ENCODE measurements at places on chromosomes 11 and 22.

DNA sequence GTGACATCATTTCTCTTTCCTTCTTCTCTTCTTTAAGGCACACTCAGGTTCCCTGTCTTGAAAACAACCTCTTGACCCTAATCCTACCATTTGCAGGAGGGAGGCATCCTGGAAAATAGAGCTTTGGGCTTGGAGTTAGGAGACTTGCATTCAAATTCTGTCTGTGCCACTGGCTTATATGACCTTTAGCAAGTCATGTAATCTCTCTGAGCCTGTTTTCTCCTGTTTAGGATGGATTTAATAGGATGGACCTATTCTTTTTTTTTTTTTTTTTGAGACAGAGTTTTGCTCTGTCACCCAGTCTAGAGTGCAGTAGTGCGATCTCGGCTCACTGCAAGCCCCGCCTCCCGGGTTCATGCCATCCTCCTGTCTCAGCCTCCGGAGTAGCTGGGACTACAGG, 25.1 kb upstream of the CCDC134 start:
- no peak for DNase-seq

GRCh38 chr11:48002561-48002960, 22.2 kb downstream of the PTPRJ start:
- DNase-seq, result no peak

DNA sequence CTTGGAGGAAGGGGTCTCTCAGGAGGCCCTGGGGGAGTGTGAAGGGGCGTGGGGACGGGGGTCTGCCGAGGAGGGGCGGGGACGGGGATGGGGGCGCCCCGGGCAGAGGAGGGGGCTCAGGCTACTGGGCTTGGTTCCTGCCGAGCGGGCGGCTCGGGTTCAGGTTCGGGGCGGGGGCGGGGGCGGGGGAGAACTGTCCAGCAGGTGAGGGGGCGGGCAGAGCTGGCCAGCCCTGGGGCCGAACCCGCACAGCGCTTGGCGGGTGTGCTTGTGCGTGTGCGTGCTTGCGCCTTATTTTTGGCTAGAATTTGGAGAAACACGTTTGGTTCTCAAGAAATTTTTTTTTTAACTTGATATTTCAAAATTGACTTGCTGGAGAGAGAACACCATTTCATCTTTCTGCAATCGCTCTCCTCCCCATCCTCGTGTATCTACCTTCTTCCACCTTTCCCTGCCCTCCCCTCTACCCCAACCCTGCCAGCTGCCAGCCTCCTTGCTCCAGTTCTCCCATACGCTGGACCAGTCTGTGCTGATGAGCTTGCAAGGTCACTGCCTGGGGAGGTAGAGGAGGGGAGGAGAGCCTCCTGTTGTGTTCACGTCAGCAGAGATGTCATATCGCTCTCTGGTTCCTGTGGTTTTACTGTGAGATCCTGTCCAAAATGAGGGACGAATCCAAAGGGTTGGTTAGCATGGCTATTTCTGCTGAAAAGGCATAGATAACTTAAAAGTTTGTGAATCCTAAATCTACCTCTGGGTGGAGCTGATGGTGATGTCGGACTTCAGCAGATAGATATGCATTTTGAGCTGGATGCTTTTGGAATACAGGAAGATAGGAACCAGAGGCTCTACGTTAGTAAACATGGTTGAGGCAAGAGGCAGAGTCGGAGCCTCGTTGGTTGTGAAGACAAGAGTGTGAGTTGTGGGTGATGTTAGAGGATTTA, 668 bp downstream of the MADD start:
- peak; percentile 38 for DNase-seq

DNA sequence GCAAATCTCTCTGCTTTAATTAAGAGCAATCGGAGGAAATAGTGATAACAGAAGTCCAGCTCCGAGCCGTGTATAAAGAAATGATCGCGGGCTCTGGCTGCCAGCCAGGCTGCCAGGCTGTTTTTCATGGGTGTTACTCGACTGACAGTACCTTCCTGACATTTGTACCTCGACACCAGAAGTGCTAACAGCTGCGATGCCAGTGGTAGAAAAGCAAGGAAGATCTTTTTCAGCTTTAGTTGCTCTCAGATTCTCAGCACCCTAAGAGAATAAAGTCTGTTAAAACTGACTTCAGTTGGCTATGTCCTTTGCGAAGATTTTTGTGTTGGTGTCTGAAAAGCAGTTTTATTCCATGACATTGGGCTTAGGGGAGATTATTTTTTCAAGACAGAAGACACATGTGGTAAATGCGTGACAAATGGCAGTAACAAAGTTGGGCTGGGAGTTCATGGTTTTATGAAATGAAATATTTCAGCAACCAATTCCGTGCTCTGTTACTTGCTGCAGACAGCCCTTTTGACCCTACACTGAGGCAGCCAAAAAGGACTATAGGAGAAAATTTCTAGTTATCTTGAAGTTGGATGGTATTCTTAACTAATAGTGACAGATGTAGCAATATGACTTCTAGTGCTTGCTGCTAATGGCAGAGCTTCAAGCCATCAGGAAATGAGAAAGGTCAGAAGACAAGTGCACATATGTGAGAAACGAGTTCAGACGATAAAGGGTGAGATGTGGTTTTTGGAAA, 296.2 kb downstream of the CNTN5 start:
- no peak for DNase-seq

DNA sequence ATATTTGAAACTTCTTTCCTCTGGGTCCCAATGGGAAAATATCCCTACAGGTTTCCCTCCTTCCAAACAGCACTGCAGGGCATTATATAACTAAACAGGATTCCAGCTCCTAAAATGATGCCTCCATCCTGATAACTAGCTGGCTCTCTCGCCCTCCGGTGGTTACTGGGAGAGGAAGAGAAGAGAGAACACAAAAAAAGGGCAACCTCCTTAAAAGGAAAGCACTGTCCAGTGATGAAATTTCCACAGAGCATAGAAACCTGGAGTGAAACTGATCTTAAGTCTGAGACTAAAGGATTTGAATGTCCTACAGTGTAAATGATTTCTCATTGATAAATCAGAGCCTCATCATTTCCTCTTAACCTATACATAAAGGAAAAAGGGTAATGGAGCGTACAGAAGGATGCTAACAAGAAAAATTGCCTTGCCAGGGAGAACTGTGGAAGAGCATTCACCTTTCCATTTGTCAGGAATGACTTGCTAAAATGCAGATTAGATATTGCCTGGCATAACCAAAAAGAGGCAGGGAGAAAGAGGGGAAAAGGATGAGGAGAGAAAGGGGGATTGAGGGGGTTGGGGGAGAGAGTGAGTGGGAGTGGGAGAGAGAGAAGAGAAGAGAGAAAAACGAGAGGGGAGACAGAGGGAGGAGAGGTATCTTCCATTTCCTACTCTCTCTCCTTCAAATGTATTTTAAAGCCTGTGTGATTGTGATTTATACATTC, 121.3 kb downstream of the APOL5 start:
- no peak for DNase-seq

- no peak for DNase-seq
These were observed 4.9 kb downstream of the RIC8A start for GRCh38 chr11:212150-213100.

DNA sequence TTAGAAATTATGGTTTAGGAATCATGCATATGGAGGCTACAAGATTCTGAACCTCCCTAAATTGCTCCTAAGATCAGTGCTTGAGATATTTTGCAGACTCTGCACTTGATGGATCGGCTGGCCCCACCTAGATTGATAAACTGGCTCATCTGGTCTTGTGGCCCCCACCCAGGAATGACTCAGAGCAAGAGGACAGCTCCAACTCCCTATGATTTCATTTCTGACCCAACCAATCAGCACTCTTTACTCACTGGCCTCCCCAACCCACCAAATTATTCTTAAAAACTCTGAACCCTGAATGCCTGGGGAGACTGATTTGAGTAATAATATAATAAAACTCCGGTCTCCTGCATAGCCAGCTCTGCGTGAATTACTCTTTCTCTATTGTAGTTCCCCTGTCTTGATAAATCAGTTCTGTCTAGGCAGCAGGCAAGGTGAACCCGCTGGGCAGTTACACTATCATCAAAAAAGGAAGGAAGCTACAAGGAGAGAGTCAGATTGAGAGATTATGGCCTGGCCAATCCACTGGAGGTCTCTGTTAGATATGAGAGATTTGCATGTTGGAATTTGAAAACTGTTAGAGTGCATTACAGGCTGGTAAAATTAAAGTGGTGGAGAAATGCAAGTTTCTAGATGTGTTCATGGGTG, 245.8 kb downstream of the CSNK2A3 start:
- no peak for DNase-seq

- no peak for DNase-seq
These were observed 180.2 kb downstream of the SBF2 start for GRCh38 chr11:10113852-10114251.

GRCh38 chr22:22375576-22376351, 131.2 kb downstream of the VPREB1 start:
- no peak for DNase-seq

DNA sequence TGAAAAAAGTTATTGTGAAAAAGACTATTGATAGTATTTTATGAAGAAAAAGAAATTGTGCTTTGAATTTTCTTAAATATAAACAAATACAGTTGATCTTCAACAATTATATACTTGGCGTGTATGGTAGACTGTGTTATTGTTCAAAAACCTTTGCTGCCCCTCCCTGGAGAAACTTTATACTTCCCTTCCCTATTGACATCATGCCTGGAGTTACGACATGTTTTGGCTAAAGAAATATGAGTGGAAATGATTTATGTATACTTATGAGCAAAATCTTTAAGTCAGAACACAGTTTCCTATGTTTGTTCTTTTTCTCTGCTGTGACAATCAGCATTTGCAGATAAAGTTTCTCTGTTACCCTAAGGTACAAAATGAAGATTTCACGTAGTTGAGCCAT, 243.8 kb downstream of the TMEM135 start:
- no peak for DNase-seq

- no peak for DNase-seq
These were observed 134.7 kb downstream of the ME3 start for GRCh38 chr11:86537541-86538222.

- DNase-seq, result no peak
These were observed 39.8 kb downstream of the KREMEN1 start for GRCh38 chr22:29112681-29113080.

GRCh38 chr11:132669949-132670348, 862.4 kb downstream of the OPCML start:
- no peak for DNase-seq

- DNase-seq, result no peak
These were observed 11.8 kb downstream of the DTX4 start for GRCh38 chr11:59183771-59184170.

- DNase-seq, result peak; percentile 67
These were observed at the start of gene MYEOV for GRCh38 chr11:69293819-69294505. Gene MYEOV, plus strand, starts transcription at chr11:69294155. Its CDS starts 1,200 bp downstream, at chr11:69295355.

- DNase-seq, result no peak
These were observed 60.5 kb upstream of the ARHGAP32 start for GRCh38 chr11:129252621-129253020.

DNA sequence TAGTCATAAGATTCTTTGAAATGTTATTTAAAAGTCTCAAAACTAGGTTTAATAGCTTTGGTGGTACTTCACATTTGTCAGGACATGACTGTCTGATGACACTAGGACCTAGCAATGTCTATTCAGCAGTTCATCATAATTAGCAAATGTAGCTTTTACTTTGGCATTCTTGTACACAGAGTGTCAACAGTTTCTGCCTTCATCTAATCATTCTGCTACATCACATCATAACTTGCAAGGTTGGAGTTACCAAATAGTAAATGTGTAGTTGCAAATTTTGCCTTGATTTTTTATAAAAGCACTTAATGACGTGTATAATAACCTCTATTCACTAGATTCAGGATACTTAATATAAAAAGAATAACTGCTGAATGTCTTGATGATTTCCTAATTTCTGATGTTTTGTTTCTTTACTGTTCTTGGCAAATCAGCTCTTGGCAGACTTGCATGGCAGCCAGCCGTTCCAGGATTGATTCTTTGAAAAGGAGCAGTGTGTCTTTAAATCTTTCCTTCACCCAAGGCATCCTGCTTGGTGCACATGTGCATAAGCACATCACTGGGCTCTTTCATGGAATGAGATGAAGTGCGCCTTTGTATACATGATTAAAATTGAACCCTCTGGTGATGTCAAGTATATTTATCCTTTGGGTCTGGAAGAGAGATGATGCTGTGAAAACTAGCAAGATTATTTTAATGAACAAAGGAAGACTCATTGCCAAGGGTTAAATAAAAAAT, 12.2 kb downstream of the FBXO7 start:
- DNase-seq, result no peak

GRCh38 chr11:69314555-69314954, 20.6 kb downstream of the MYEOV start:
- DNase-seq, result no peak

- no peak for DNase-seq
These were observed 252.7 kb downstream of the CASP12 start for GRCh38 chr11:104645261-104646222.

DNA sequence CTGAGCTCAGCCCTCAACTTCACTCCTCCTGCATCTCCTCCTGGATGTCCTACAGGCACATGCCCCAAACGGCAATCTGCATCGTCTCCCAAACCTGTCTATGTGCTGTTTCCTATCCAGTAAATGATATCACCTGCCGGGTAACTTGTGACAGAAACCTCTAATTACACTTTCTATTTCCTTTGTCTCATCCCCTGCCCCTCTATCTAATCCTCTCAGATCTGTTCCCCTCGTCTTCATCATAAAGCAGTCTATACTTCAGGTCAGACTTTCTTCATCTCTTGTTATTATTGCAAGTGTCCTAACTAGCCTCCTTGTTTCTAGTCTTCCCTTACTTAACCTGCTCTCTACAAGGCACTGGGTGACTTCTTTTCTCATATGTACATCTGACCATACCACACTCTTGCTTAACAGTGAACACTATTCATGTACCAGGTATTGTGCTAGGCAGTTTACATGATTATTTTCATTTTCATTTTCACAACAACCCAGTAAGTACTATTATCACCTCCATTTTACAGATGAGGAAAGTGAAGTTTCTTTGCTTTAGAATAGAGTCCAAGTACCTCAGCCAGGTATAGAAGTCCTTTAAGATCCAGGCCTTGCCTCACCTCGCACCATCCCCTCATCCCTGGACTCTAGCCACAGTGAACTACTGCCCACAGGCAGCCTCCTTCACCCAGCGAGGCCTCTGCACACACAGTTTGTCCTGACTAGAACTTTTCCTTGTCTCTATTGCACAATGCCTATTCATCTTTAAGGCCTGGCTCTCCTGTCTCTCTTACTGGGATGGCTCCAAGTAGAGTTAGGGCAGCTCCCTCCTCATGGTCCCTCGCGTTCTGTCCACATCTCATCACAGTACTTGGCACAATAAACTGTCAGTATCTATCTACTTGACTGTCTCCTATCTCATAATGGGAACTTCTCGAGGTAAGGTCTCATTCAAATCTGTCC, 22.1 kb upstream of the UCP3 start:
- no peak for DNase-seq

- DNase-seq, result no peak
These were observed 21.2 kb downstream of the IGSF9B start for GRCh38 chr11:133935551-133935910.

GRCh38 chr22:23784215-23784732, 2.5 kb upstream of the SMARCB1 start:
- DNase-seq, result no peak

- DNase-seq, result no peak
These were observed 5.5 kb downstream of the C11orf16 start for GRCh38 chr11:8927233-8927632.

GRCh38 chr22:42468841-42469240, 36.6 kb upstream of the NFAM1 start:
- no peak for DNase-seq

GRCh38 chr11:72254299-72254993, 10.5 kb upstream of the PHOX2A start:
- no peak for DNase-seq

- peak; percentile 92 for DNase-seq
These were observed 11.1 kb downstream of the GRK2 start for GRCh38 chr11:67277231-67277961.

GRCh38 chr22:48357961-48358360, 1469.7 kb downstream of the BRD1 start:
- DNase-seq, result no peak

- DNase-seq, result no peak
These were observed 892.4 kb downstream of the KCNA4 start for GRCh38 chr11:29124470-29124869.
